ENCODE measurements at places on chromosomes 16 and 17. TPM values are rescaled to one million over a fixed set of nuclear protein-coding genes. Genes with fewer than 3 reads are reported as not detected.

SLC12A3 gene
- 0.15 TPM for total RNA-seq

EFTUD2 gene
- total RNA-seq = 98.0 TPM

NPTX1 gene
- 1.1 TPM for total RNA-seq

OVCA2 gene
- total RNA-seq = 42.5 TPM
